ENCODE measurements at places on chromosomes 1 and 21.

DNA sequence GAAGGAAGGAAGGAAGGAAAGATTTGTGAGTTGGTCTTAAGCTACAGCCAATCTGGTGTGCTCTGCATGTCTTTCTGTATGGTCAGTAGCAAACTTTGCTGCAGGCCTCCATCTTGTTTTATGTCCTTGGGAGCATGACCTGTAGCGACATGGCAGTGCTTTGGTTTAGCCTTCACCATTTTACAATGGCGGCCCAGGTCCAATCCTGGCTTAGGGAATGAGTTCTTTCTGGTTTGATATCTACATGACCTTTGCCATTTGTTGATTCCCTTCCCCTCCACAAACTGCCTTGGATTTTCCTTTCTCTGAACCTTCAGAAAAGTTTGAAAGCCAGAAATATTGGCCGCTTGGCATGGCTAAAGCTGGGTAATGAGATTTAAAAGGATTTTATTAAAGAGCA, 30.5 kb upstream of the TSPEAR start:
- DNase-seq = no peak

DNA sequence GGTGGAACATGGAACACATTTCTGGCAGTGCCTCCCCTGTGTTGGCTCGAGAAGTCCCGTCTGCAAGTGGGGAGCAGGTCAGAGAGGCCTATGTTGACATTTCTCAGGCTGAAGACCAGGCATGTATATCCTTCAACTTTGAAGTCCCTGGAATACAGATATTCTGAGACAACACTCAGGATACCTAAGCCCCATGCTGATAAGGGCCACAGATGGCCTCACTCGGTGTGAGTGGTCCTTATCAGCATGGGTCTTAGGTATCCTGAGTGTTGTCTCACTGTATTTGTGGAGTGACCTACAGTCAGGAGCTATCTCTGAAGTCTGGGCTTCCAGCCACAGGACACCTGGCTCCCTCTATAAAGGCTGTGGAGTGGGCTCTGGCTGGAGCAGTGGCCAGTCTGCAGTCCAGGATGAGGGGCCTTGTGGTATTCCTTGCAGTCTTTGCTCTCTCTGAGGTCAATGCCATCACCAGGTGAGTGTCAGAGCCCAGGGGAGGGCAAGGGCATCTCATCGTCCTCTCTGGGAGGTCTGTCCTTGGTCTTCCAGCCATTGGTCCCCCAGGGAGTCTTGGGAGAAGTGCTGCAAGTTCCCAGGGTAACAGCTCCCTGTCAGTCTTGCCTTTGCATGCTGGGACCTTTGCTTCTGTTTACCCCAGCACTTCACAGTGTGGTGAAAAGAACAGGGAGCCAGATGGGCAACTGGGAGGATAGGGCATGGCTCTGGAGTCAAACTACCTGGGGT, 29.6 kb downstream of the PROK1 start:
- no peak for DNase-seq

GRCh38 chr1:97013941-97014340, 292.4 kb downstream of the PTBP2 start:
- peak; percentile 76 for DNase-seq

DNA sequence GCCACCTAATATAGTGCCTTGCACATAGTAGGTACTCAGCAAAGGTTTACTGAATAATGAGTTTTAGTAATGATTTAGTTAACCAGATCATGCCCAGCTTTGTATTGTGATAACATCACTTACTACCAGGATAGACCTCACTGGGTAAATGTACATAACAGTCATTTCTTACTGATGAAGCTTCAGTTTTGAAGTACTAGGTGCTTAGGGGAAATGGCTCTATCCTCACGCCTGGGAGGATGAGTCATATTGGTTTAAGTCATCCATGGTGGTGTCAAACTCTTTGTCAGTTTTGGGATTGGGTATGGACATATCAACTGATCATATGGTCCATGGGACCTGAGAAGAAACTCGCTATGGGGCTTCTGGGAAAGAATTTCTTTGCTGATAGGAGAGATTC, 90.6 kb upstream of the USP24 start:
- DNase-seq = no peak

- DNase-seq = no peak
Measured at GRCh38 chr1:230316864-230317745, 109.0 kb downstream of the PGBD5 start.

DNA sequence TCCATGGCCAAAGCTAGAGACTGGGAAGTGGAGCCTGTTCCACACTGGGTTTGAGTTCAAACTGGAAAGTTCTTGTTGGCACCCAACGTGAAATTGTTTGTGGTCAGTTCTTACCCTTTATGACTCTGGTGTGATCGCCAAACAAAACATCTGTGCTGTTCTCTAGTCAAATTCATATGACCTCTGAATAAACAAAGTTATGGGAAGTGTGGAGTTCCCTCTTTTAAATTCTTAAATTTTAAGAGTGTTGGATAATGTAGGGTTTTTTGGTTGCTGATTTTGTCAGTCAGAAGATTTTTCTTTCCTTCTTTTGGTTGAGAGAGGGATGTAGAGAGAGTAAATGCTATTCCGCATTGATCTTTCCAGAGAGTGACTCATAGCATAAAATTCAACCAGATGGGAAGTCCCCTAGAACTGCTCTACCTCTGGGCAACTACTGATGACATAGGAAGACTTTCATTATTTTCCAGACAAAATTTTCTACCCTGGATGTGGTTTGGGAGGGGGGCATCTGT, 36.4 kb downstream of the CHML start:
- DNase-seq = no peak

DNA sequence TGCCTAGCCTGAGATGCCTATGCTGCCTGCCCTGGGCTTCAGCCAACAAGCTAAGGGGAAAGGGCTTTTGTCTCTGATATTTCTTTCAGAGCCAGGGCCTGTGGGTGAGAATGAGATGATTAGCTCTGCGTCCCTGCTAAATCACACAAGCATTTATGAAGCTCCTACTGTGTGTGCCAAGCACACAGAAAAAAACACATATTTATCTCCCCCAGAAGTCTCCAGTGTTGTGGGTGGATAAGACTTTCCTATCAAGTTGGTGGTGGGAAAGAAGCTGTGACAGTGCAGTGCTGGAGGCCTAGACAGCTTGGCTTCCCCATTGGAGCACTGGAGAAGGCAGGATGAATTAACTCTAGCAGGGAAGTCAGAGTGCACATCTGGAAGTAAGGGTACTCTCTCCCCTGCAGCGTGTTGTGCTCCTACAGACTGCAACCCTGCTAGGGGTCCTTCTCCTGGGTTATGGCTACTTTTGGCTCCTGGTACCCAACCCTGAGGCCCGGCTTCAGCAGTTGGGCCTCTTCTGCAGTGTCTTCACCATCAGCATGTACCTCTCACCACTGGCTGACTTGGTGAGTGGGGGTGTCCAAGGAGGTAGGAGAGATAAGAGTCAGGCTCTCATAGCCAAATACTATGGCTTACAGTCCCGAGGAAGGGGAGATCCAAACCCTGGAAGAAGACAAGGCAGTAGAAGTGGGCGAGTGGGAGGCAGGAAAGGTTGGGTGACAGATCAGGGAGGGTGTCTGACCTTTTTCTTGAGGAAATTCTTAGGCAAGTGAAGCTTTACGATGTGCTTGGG, 1.7 kb downstream of the SLC50A1 start:
- DNase-seq = no peak

DNA sequence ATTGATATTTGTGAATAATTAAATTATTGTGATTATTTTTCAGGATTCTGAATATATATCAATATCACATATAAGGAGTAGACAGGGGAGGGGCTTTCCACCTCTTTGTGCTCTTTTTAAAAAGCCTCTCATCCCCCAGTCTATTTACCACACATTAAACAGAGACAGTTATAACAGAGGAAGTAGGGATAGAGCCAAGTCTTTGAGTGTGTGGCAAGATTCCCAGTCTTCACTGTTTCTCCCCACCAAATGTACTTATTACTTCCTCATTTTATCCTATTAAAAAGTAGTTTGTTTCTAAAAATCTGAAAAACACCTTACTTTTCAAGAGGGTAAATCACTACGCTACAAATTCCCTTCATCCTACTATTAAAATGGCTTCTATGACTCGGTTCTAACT, 46.7 kb downstream of the EPS15 start:
- no peak for DNase-seq

All from cardiac muscle cell (in vitro differentiated cells and primary cell).